Colonic mucosa (tissue), 4 donors: ENCODE measurements at places on chromosomes 1 and 21. TPM values are rescaled to one million over a fixed set of nuclear protein-coding genes. Genes with fewer than 3 reads are reported as not detected.

DNA sequence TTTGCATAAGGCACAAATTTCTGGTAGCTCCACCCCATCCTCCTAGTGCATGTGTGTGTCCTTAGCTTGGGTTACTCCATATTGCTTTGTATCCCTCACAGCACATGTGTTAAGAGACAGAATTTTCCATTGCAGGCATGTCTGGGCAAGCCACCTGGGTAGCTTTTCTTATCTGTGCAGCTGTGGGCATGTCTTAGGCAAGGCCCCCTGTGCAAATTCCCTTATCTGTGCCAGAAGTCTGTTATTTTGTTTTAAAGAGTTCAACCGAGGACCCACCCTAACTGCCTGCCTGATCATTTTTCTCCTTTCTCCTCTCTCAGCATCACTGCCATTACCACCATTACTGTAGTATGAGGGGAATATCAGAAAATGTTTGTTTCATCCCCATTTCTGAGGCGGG, 131.9 kb downstream of the CYYR1 start:
- no peak for DNase-seq

DNA sequence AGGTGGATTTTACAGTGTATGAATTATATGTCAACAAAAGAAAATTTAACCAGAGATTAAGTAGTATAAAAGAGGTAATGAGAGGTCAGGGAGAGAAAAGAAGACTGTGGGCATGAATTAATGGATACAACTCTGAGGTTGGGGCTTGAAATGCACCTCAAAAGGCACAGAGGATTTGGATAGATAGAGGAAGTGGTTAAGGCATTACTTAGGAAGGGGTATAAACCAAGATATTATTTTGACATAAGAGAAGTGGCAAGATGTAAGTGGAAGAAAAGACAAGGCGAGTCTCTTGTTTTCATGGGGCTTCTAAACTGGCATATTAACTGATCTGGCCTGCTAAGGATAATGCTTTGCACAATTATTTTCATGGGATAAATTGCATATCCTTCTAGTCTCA, 34.1 kb downstream of the RAP1A start:
- DNase-seq: no peak

GRCh38 chr1:223298701-223299100, 65.3 kb downstream of the SUSD4 start:
- no peak for DNase-seq

Gene DDAH1
- total RNA-seq: 144 TPM
